A172 (cell line): ENCODE measurements at places on chromosomes 6 and 20. TPM values are rescaled to one million over a fixed set of nuclear protein-coding genes. Genes with fewer than 3 reads are reported as not detected.

The OOEP gene
- not detected in 2 replicates for total RNA-seq

The RAMACL gene
- total RNA-seq, result 0.19 and 1.2 TPM in 2 replicates

The PPIL6 gene
- 1.7 and 2.4 TPM in 2 replicates for total RNA-seq

GRCh38 chr20:57851025-57851682 lies 141.3 kb upstream of the PMEPA1 start:
- DNase-seq, result no peak

The SOX18 gene
- 0.21 and 1.9 TPM in 2 replicates for total RNA-seq

GRCh38 chr6:22045261-22045912 lies 251.4 kb downstream of the PRL start:
- DNase-seq, result no peak

The TREML4 gene
- not detected in 2 replicates for total RNA-seq

DNA sequence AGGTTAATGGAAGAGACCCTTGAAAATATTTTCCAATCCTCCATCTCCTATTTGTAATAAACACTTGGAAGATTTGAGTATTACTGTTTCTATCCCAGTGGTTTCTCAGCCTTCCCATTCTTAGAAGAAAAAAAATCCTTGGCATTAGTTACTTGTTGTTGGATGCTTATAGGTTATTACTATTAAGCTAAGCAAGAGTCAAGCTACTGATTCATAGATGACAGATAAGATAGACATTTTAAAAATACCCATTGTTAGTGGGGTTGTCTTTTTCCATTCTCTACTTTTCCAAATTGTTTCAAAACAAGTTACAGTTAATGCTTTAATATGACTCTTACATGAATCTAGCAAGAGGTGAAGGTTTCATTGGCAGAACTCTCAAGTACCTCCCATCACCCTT lies 158.5 kb downstream of the HIVEP2 start:
- DNase-seq, result peak; percentile 5

DNA sequence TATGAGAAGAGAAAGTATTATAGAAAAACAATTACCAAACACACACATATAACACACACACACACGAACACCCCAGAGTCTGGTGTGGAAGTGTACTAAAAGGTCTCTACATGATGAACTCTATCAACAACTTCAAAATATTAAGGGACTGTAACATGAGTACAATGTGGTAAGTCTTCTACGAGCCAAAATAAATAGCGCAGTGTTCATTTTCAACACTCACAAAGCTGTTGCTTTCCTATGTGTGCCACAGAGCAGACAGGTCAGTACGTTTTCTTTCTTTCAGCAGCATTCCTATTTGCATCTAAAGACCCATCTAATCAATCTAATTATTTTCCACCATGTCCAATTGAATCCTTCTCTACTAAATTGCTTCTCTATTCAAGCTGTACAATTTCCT lies 12.1 kb upstream of the CNKSR3 start:
- DNase-seq, result no peak

The ADGRG6 gene
- total RNA-seq, result 25.0 and 31.0 TPM in 2 replicates

The SPATS1 gene
- not detected in 2 replicates for total RNA-seq

DNA sequence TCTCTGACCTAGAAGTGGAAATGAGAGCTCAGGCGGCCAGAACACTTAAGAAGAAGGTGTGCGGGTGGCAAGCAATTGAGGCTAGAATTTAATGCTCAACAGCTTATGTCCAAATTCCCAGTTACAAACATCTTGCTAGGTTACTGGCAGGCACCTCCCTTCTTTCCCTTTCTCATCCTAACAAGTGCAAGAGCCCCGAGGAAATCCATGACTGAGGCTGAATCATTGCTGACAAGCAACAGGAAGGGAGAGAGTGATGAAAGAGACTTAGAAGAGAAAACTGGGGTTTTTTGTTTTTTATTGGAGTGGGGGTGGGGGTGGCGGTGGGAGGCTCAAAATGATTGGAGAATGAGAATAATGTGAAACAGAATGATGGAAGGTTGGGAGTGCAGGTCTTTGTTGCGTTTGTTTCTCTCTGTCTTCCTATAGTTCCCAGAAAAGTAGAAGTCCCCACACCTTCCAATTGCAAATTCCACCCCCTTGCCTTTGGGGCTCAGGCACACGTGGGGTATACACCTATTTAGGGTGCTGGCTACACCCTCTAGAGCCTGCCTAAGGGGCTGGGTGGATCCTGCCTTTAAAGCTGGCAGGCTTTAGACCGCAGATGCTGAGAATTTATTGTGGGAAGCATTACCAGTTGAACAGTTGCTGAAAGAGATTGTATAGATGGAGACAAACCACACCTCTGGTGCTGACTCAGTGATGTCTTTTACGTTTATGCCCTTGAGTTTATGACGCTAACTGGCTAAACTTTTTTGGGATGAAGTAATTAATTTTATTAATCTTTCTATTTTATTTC lies 1.4 kb downstream of the FAM83B start:
- DNase-seq, result peak; percentile 59

DNA sequence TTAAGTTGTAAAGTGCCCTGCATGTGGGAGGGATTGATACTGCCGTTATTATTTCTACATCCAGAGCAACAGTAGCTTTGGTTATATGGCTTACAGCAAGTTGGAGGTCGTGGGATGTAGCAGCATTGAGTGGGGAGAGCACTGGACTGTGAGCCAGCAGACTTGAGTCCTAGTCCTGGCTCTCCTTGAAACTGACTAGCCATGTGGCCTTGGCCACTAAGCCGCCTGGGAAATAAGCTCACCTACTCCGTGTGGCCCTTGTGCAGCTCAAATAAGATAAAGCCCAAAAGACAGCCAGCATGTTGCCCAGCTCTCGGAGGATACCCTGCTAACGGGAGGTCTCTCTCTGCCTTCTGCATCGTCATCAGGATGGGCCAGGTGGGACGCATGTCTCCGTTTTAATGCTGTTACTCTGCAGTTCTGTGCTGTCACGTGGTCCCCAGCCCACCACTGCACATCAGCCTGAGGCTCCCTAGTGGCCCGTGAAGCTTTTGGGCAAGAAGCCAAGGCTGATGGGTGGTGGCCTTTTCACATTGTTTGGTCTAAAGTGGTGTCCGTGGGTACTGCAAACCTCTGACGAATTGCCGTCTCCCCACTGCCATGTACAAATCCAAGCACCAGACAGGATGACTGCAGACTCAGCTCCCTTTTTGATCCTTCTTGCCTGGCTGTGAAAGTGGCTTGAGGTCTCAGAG lies 7.9 kb downstream of the EPB41L1 start:
- no peak for DNase-seq

DNA sequence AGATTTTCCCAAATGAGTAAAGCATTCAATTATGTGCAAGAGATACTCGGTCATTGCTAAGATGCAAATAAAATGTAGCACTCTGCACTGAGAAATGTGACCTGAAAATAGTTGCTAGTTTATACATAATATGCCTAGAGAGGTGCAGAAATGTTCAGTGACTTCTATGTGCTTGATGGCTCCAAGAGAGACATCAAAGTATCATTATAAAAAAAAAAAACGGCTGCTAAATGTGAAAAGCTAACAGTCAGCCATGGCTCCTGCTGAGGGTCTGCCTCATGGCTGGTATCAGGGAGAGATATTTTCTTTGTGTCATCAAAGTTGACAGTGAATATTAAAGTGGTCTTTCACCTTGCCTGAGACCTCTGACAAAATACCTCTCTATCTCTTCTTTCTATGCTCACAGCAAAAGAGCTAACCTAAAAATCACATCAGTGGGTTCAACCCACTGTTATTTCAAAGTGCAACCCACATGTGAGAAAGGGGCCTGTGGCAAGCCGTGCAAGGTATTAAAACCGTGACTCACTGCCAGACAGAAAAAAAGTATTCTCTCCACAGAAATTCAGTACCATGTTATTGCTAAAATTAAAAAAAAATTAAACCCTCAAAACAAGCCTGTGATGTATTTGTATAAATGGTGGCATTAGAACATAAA lies 259.0 kb downstream of the HIVEP2 start:
- no peak for DNase-seq

- DNase-seq, result no peak
Measured at GRCh38 chr20:8812817-8813216, 256.1 kb upstream of the PLCB4 start.

DNA sequence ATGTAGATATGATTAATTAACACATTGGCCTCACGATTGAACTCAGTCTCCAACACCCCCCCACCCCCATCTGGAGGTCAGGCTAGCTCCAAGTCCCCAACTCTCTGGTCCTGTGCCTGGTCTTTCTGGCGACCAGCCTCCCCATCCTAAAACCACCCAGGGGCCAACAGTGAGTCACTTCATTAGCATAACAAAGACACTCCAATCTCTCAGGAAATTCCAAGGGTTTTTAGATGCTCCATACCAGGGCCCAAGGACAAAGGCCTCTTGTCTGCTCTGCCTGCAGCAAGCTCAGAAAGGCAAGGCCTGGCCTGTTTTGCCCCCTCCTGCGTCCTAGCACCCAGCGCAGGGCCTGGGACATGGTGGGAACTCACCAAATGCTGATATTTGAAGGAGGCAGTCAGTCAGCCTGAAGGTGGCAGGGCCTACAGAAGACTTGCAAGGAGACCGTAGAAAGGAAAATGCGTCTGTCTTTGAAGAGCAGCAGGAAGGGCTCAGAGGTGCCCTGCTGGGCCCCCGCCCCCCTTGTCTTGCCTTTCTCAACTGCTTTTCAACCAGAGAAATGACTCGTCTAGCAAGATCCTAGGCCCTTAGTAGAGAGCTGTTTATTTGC lies 184.7 kb downstream of the CDH4 start:
- DNase-seq, result peak; percentile 97

DNA sequence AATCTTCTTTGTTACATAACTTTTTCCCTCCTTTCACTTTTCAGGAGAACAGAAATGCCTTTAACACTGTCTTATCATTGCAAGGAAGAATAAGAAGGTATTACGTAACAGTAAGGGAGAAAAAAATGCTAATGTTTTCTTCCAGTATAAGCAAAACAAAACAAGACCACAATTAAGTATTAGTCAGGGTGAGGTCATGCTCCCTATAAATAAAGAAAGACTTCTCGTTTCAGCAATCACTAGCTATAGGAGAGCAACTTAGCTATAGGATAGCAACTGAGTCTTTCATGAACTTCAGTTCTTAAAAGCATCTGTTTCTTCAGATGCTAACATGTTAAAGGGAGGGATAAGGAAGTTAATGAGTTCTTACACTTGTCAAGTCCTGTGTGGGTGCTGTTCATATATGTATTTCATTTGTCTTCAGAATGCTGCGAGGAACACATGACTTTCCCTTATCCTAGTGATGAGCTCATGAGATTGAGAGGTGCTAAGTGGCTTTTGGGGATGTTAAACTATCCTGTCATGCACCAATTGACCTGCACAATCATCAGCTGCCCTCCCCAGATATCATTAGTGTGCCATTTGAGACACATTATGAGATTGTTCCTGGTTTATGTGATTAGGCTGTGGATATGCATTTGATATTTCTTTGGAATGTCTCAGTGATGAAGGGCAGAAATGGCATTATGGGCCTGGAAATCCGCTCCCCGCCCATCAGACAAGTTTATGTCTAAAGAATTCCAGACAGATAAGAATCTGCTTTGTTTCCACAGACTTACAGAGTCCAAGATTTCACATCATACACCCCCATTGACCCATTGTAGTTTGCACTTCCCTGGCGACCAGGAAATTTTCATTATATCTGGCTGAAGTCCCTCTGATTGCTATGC lies 37.5 kb downstream of the LAMA4 start:
- peak; percentile 87 for DNase-seq

The CALHM6 gene
- not detected in 2 replicates for total RNA-seq

The FLRT3 gene
- total RNA-seq, result 4.0 and 8.9 TPM in 2 replicates

DNA sequence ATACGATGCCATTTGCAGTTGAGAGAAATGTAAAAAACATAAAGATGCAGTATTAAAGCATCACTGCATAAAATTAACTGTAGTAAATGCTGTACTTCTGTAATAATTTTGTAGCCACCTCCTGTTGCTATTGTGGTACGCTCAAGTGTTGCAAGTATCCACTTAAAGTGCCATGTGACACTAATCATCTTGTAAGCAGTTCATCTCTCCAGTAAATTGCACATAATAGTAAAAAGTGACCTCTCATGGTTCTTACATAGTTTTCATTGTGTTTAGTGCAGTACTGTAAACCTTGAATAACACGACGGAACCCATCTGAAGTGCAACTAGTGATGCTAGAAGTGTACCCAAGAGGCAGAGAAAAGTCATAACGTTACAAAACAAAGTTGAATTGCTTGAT lies 190.1 kb upstream of the VGLL2 start:
- DNase-seq, result no peak

The THEMIS gene
- 0.05 TPM in 1 of 2 replicates, not detected in the other for total RNA-seq

The IPCEF1 gene
- 0.17 and 0.47 TPM in 2 replicates for total RNA-seq

DNA sequence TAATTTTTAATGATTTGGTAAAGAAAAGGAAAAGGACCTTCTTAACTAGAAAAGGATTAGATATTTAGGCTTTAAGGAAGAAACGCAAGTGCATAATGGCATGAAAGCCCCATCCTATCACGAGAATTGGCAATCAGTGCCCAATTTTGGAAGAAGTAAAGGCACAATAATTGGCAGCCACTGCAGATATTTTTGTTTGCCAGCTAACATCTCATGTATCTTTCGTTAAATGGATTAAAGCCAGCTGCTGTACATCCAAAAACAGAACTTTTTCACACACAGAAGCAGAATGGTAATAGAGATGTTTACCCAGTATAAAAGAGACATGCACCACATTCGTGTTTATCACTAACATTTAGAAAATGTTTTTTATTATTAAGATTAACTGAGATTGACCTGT lies 180.3 kb downstream of the C6orf118 start:
- no peak for DNase-seq

DNA sequence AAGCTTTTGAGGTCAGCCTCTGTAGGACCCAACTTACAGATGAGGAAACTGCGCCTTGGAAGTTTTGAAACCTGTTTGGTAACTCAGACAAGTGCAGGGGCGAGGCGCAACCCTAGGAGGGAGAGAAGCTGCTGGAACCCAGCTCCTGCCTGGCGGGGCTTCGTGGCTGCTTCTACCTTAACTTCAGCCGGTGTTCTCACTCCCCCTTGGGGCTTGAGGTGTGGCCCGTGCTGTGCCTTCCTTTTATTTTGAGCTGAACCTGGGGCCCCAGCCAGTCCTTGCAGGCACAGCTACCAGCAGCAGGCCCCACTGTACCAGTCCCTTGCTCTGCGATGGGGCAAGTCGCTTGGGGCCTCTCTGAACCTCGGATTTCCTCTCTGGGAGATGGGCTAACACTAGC lies 12.0 kb downstream of the RBM38 start:
- no peak for DNase-seq

- DNase-seq, result no peak
Measured at GRCh38 chr6:45415788-45416518, 38.2 kb upstream of the SUPT3H start.

DNA sequence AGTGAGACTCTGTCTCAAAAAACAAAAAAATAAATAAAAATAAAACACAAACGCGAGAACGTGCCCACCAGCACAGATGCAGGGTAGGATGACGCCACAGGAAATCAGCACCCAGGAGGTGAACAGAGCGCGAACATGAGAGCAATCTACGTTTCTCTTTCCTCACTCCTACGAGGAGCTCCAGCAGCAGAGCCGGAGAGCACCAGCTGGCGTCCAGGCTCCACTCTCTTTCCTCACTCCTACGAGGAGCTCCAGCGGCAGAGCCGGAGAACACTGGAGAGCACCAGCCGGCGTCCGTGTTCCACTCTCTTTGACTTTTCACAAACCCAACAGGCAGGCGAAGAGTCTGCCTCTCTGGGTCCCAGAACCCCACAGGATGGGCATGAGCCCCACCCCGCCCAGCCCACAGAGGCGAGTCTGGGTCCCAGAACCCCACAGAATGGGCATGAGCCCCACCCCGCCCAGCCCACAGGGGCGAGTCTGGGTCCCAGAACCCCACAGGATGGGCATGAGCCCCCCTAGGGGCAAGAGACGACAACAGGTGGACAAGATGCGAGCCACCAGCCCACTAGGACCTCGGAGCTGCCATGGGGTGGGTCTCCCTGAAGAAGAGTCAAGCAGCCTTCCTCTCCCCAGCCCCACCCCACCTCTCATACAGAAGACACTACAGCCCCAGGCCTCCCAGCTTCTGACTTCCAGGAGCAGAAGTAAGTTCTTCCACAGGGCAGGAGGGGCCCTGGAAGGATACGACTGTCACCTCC lies 20.2 kb downstream of the ZBTB46 start:
- DNase-seq, result no peak
